Stimulated activated CD8-positive, alpha-beta memory T cell treated with anti-CD3 and anti-CD28 coated beads, Interleukin-7, amount 100 ng/mL, for 24 hours (primary cell): ENCODE measurements at places on chromosomes 13 and 19.

- DNase-seq, result no peak
These were observed 15.4 kb upstream of the MATK start for GRCh38 chr19:3801412-3802096.

DNA sequence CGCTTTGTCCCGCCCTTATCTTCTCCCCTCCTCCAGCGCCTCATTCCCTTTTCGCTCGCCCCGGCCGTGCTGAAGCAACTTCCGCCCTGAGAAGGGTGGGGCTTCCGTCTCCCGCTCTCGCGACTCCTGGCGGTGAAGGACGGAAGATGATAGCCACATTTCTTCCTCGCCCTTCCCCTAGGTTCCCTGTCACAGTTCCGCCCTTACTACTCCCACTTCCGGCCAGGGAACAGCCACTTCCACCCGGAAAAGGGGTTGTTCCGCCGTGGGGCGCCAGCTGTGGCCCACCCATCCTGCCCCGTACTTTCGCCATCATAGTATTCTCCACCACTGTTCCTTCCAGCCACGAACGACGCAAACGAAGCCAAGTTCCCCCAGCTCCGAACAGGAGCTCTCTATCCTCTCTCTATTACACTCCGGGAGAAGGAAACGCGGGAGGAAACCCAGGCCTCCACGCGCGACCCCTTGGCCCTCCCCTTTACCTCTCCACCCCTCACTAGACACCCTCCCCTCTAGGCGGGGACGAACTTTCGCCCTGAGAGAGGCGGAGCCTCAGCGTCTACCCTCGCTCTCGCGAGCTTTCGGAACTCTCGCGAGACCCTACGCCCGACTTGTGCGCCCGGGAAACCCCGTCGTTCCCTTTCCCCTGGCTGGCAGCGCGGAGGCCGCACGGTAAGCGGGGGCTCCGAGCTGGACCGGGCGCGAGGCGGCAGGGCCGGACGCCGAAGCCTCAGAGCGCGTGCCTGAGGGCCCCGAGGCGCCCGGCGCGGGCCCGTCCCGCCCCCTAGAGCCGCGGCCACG lies at the start of gene RPS19:
Gene RPS19 (plus strand): TSS at position 638 of the 801 bp plus-strand sequence. CDS start 520 bp downstream, outside the sequence.
- peak; percentile 97 for DNase-seq

GRCh38 chr13:94431574-94431973 lies 47.9 kb downstream of the DCT start:
- DNase-seq, result no peak

- no peak for DNase-seq
These were observed 69.6 kb downstream of the ARHGEF7 start for GRCh38 chr13:111184458-111185401.

- no peak for DNase-seq
These were observed 257.8 kb downstream of the ENOX1 start for GRCh38 chr13:43528992-43529391.

DNA sequence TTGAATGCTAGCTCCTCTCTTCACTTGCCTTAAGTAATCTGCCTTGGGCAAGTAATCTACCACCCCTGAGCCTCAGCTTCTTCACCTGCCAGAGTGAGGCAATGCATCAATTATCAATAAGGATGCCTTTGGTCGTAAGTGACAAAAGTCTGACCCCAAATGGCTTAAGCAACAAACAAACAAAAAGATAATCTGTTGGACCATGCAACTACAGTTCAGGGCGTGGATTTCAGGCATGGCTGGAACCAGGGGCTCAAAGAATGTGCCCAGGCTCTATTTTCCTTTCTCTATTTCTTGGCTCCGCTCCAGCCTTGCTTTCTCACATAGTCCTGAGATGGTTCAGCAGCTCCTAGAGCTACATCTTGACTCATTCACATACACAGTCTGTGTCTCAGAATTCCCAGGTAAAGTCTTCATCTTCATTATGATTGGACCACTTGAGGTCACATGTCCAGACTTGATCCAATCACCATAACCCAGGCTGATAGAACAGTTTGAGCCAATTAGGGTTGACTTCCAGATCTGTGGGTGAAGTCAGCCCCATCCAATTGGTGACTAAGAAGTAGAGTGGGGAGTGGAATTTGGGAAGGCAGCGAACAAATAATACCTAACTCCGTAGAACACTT lies 29.6 kb downstream of the ACSBG2 start:
- no peak for DNase-seq

GRCh38 chr13:31276421-31276820 lies 76.6 kb downstream of the B3GLCT start:
- DNase-seq, result no peak

DNA sequence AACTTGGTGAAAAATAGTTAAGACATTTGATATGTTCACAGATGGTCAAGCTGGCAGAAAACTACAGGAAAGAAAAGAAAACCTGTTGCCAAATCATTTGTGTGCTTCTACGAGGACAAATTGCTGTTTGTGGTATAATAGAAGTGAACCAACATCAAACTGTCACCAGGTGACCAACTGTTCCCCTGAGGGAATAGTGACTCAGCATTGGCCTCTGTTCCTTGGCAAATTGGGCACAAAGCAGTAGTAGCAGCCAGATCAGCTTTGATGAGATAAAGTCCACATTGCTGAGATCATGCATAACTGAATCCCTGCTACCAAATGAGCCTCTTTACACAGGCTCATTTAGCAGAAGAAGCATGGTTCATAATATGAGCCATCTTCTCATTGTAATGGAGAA lies 103.5 kb downstream of the POSTN start:
- no peak for DNase-seq

GRCh38 chr19:17234911-17235299 lies 8.9 kb downstream of the OCEL1 start:
- DNase-seq, result no peak

DNA sequence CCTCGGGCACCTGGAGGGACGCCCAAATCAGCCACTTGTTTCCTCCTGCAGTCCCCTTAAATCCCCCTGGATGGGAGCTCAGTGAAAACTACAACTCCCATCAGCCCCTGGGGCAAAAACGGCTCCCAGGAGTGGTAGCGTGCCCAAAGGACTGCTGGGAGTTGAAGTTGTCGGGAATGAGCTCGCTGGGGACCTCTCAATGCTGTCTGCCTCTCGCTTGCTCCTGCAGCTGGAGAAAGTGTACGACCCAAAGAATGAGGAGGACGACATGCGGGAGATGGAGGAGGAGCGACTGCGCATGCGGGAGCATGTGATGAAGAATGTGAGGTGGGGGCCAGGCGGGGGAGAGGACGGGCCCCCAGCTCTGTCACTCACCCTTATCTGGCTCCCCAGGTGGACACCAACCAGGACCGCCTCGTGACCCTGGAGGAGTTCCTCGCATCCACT lies 14.7 kb upstream of the DHDH start:
- no peak for DNase-seq

DNA sequence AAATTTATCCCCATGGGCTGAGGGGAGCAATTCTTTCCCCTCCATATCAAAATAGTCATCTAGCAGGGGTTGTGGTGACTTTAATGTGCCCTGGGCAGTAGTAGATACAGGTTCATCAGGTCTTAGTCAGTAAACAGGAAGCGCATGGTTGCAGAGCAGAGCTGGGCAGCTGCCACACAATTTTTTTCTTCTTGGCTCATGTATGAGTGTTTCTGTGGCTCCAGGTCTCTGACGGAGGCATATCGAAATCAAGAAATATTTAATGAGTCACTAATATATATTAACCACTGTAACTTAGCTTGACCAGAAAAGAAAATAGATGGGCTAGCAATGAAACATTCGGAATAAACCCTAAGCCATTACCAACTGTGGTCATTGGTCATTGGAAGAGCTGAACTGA lies 68.4 kb upstream of the UBL3 start:
- DNase-seq, result no peak

DNA sequence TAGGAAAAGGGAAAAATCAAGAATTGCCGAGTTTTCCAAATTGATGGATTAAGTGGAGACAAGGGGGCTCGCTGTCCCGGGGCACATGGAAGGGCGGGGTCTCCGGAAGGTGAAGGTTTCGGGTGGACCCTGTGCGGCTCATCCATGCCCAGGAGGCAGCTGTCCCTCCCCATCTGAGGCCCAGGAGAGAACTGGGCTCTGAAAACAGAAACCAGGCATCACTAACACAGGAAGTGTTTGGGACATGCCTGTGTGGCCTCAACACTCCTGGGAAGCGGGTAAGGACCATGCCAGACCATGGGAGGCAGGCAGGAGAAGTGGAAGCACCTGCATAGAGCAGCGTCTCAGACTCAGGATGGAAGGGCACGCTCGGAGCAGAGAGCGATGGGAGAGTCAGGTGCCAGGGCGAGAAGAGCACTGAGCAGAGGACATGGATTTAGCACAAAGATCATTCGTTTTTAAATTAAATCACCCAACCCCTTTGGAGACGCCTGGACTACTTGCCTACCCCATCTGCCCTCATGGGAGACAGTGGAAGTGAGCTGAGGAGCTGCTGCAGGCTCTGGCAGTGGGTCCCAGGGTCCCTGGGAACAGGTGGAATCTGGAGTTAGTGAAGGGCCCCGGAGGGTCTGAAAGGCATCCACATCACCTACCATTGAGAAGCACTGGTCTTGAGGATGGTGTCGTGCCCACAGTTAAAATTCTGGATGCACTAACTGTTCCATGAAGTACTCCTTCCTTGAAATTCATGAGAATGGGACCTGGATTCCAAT lies 183.2 kb upstream of the SOX1 start:
- no peak for DNase-seq

DNA sequence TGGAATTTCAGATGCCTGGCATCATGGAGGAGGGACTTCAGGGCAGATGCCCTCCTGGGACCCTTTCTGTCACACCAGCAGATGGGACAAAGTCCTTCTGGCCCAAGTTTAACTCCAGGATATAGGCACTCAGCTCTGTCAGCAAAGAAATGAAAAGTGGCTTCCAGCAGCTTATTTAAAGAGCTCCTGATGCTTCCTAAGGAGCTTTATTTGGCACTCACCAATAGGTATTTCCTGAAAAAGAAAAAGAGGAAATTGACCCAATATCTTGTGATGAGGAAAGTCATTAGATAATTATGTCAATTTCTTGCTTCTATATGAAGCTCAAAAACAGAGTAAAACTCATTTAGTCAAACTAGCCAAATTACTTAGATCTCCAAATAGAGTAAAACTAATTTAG lies 224.6 kb downstream of the RAP2A start:
- no peak for DNase-seq

- no peak for DNase-seq
These were observed 110.2 kb upstream of the TSHZ3 start for GRCh38 chr19:31459430-31459829.

GRCh38 chr19:33906578-33907335 lies 110.1 kb downstream of the KCTD15 start:
- no peak for DNase-seq

- DNase-seq, result no peak
These were observed 55.0 kb upstream of the TM9SF2 start for GRCh38 chr13:99446242-99446641.

GRCh38 chr19:45553464-45553863 lies 31.1 kb downstream of the OPA3 start:
- DNase-seq, result no peak

- peak; percentile 54 for DNase-seq
These were observed 1.1 kb upstream of the FXYD3 start for GRCh38 chr19:35114353-35115176.

- no peak for DNase-seq
These were observed 504.5 kb downstream of the TBC1D4 start for GRCh38 chr13:74977498-74977897.

GRCh38 chr19:34213283-34213682 lies 41.0 kb downstream of the LSM14A start:
- no peak for DNase-seq

DNA sequence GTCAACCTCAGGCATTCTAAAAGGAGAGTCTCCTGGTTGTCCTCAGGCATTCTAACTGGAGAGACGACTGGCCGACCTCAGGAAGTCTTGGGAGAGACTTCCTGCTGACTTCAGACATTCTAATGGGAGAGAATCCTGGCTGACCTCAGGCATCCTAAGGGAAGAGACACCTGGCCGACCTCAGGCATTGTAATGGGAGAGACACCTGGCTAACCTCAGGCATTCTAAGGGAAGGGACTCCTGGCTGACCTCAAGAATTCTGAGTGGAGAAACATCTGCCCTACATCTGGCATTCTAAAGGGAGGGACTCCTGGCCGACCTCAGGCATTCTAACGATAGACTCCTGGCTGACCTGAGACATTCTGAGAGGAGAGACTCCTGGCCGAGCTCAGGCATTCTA lies 1353.3 kb downstream of the UQCRFS1 start:
- DNase-seq, result no peak

- DNase-seq, result no peak
These were observed 33.4 kb downstream of the ALG5 start for GRCh38 chr13:36965767-36966166.

DNA sequence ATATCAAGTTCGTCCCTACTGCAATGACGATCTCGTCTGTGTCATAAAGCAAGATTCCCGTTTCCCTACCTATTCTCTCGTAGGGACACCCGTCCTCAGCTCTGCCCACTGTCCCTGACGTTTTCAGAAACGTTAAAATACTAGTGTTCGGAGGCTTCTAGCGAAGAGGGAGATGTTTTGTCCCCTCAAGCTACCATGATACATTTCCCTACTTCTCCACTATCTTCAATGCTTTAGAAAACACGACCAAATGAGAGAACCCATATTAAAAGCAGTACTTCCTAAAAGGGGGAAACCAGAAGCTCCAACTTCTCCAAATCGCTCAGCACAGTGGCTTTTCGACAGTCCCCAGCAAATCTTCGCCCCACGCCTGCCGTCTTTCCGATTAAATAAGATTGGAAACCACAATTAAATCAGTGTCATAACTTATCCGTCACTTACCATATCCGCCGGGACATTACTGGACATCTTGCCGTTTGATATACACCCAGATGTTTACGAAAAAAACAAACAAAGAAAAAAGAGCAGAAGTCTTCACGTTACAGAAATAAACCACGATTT lies 1.3 kb downstream of the UBL3 start:
- no peak for DNase-seq

GRCh38 chr13:99477493-99477892 lies 23.8 kb upstream of the TM9SF2 start:
- no peak for DNase-seq

DNA sequence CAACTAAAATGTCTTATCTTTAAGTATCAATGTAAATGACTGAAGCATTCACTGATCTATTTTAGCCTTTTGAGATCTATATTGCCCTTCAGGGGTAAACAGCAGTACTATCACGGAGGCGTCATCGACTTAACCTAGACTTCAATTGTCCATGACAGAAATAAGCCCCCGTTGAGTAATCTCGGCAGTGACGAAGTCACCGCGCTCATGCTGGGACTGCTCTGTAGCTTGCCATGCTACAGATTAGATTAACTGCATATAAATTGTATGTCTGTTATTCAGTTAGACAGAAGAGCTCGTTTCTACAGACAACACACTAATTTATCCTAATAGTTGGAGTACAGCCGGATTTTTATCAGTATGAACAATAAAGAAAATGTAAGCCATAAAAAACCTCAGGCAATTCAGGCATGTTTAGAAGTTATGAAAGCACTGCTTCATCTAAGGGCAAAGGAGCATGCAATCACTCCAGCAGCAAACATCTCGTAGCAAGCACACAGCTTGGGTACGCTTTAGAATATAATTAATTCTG lies 56.6 kb downstream of the TUBGCP3 start:
- DNase-seq, result no peak

- no peak for DNase-seq
These were observed 336 bp downstream of the CD22 start for GRCh38 chr19:35329323-35329722.
